ENCODE measurements at places on chromosomes 6 and 20. TPM values are rescaled to one million over a fixed set of nuclear protein-coding genes. Genes with fewer than 3 reads are reported as not detected.

GRCh38 chr6:41200296-41200900 lies 551 bp downstream of the TREML2 start:
- H3K4me3 ChIP-seq: peak overlapping the region; percentile 90
- H3K36me3 ChIP-seq: peaks cover 30% of the 10 kb centered on the region
- H3K27me3 ChIP-seq: no peaks in the 10 kb centered on the region
- H3K27ac ChIP-seq: peak overlapping the region; percentile 100
- peaks cover 54% of the 10 kb centered on the region for H3K4me1 ChIP-seq

GRCh38 chr6:31144296-31144969 lies 5.6 kb upstream of the PSORS1C2 start:
- no peak overlapping the region for H3K4me3 ChIP-seq
- peaks cover 6% of the 10 kb centered on the region for H3K36me3 ChIP-seq
- H3K27me3 ChIP-seq: peaks cover 2% of the 10 kb centered on the region

Gene SLC17A1
- not detected for total RNA-seq

- no peaks in the 10 kb centered on the region for H3K36me3 ChIP-seq
- peaks cover 8% of the 10 kb centered on the region for H3K27me3 ChIP-seq
- no peak for DNase-seq
Observed at GRCh38 chr20:1833728-1834726, 61.2 kb upstream of the SIRPA start.

- peaks cover 43% of the 10 kb centered on the region for H3K36me3 ChIP-seq
- H3K4me3 ChIP-seq: no peak overlapping the region
- H3K27ac ChIP-seq: no peak overlapping the region
- H3K27me3 ChIP-seq: no peaks in the 10 kb centered on the region
- peaks cover 3% of the 10 kb centered on the region for H3K4me1 ChIP-seq
Observed at GRCh38 chr6:128039543-128039942, 138.7 kb upstream of the THEMIS start.

DNA sequence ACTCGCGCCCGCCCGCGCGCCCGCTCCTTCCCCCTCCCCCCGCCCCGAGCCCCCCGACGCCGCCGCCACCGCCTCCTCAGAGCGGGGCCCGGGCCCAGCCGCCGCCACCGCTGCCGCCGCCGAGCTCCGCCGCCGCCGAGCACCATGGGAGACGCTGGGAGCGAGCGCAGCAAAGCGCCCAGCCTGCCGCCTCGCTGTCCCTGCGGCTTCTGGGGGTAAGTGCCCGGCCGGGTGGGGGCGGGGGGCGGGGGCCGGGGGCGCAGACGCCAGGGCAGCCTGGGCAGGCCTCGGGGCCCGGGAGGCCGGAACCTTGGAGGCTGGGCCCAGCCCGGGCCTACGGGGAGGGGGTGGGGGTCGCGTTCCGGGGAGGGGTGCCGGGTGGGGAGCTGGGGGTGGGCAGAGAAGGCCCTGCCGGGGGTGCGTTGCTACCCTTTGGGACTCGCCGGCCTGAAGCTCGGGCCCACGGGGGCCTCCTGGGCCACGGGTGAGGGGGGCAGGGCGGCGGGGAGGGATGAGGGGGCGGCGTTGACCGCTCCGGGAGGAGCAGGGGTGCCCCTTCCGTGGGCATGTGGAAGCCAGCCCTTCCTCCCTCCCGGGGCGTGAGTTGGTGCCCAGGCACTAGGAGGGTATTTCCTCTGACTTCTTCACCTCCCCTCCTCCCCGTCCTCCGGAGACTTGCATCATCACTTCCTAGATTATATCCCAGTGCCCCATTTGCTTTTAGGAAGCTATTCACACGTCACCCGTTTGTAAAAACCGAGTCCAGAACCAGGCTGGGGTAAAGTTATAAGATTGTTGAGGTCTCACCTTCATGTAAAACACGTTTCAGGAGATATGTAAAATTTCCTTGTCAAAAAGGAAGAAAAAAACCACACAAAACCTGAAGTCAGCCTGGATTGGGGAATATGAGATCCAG lies 533 bp downstream of the ZFAND3 start:
- peak; percentile 55 for DNase-seq
- H3K4me3 ChIP-seq: peak overlapping the region; percentile 96
- no peaks in the 10 kb centered on the region for H3K36me3 ChIP-seq
- peaks cover 2% of the 10 kb centered on the region for H3K27me3 ChIP-seq
- H3K4me1 ChIP-seq: peaks cover 42% of the 10 kb centered on the region

DNA sequence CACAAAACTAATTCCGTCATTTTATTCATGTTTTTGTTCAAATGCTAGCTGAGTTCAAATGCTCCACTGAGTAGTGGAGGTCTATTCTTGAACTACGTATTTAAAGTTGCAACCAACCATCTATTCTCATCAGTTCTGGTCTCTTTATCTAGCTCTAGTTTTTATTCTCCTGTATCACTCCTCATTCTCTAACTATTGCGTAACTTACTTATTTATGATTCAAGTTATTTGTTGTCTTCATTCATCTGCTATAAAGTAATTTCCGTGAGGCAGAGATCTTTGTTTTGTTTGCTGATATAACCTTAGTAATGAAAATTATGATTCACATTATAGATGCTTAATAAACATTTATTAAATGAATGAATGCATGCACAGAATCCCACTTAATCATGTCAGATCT lies 221.6 kb upstream of the ASCC3 start:
- H3K27me3 ChIP-seq: no peaks in the 10 kb centered on the region
- H3K36me3 ChIP-seq: no peaks in the 10 kb centered on the region

- H3K27me3 ChIP-seq: peaks cover 9% of the 10 kb centered on the region
- H3K27ac ChIP-seq: no peak overlapping the region
- no peak for DNase-seq
- no peak overlapping the region for H3K4me3 ChIP-seq
- H3K36me3 ChIP-seq: no peaks in the 10 kb centered on the region
- H3K4me1 ChIP-seq: peaks cover 2% of the 10 kb centered on the region
Observed at GRCh38 chr6:139940741-139941729, 566.6 kb upstream of the CITED2 start.

DNA sequence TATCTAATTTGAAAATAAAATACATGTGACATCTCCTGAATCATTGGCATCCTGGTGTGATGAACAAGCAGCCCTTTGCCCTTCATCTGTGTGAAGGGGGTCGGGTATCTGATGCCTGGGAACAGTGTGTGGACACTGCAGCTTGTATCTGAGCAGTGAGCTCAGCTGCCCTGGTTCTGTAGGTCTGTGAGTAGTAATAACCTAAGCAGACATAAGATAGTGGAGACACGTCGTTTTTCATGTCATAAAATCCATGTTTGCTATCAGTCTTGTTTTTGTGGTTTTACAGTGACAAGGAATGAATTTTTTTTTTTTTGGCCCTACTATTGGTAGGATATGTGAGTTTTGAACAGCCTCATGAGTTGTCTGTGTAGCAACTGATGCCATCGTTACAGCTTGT lies 133.0 kb downstream of the JARID2 start:
- H3K36me3 ChIP-seq: peaks cover 28% of the 10 kb centered on the region
- no peaks in the 10 kb centered on the region for H3K27me3 ChIP-seq
- H3K27ac ChIP-seq: no peak overlapping the region
- no peak for DNase-seq

Gene TBX18
- not detected for total RNA-seq

Gene ABHD16B
- total RNA-seq: not detected

GRCh38 chr20:1696521-1697209 lies 39.1 kb upstream of the SIRPG start:
- no peaks in the 10 kb centered on the region for H3K27me3 ChIP-seq
- H3K4me1 ChIP-seq: peaks cover 22% of the 10 kb centered on the region
- no peak for DNase-seq
- peak overlapping the region; percentile 70 for H3K27ac ChIP-seq

Gene PBOV1
- total RNA-seq: not detected

DNA sequence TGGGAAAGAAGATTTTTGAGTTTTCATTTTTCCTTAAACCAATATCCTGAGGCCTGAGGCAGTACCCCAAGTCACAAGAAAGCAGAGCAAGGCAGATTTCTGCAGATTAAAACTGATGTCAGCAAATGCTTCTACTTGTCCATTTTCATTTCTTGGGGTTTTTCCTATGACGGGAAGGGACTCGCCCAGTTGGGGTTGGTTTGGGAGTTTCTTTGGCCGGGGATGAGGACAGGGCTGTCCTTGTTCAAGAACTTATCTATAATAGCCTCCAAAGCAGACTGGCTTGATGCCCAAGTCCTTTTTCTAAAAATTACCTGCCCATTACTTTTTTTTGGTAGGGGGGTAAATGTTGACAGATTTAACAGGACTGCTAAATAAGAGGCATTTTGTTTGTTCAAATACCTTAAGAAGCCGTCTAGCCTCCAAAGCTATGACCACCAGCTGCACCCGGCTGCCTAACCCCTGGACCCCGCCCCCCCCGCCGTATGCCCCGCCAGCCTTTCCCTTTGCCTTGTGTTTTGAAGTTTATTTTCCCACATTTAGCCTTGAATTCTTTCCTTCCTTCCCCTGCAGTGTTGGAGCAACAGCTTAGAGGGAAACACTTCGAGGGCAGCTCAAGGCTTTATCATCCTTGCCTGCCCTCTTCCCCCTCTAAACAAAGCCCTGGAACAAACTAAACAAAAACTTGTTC lies 2.5 kb downstream of the KCNK5 start:
- DNase-seq: no peak
- peaks cover 2% of the 10 kb centered on the region for H3K27me3 ChIP-seq
- H3K4me3 ChIP-seq: peak overlapping the region; percentile 85
- peaks cover 63% of the 10 kb centered on the region for H3K4me1 ChIP-seq
- peaks cover 28% of the 10 kb centered on the region for H3K36me3 ChIP-seq

- no peaks in the 10 kb centered on the region for H3K36me3 ChIP-seq
- no peak overlapping the region for H3K4me3 ChIP-seq
- H3K27ac ChIP-seq: no peak overlapping the region
- peaks cover 6% of the 10 kb centered on the region for H3K4me1 ChIP-seq
- no peak for DNase-seq
Observed at GRCh38 chr6:10968776-10969175, 75.3 kb downstream of the ELOVL2 start.

Gene FKBP1A
- 231 TPM for total RNA-seq

DNA sequence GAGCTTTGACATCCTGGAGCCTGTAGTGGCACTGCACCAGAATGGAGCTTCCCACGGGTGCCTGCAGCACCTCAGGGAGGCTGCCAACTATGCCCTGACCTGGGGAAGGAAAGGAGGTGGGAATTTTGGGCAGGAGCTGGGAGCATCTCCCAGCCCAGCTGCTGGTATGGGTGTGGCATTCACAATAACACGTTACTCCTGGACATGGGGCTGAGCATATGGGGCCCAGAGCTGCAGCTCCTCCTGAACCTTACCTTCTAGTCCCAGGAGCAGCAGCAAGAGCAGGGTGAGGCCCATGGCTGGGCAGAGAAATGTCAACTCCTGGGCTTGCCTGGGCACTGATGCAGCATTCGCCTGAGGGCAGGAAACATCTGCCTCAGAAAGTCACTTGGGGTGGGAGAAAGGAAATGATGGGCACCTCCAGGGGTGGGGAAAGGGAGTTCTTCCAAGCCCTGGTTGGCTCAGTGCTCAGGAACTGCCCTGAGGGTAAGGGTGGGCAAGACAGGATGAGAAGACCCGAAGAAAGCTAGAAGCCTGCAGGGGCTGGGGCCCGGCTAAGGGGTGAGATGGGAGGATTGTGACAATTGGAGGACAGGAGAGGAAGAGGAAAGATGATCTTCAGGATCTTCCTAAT lies at the start of gene TREML1:
Gene TREML1 (minus strand): TSS at position 356 of the 634 bp plus-strand sequence. CDS start 59 bp downstream, at position 297.
- peaks cover 10% of the 10 kb centered on the region for H3K4me1 ChIP-seq
- no peaks in the 10 kb centered on the region for H3K36me3 ChIP-seq
- DNase-seq: no peak

DNA sequence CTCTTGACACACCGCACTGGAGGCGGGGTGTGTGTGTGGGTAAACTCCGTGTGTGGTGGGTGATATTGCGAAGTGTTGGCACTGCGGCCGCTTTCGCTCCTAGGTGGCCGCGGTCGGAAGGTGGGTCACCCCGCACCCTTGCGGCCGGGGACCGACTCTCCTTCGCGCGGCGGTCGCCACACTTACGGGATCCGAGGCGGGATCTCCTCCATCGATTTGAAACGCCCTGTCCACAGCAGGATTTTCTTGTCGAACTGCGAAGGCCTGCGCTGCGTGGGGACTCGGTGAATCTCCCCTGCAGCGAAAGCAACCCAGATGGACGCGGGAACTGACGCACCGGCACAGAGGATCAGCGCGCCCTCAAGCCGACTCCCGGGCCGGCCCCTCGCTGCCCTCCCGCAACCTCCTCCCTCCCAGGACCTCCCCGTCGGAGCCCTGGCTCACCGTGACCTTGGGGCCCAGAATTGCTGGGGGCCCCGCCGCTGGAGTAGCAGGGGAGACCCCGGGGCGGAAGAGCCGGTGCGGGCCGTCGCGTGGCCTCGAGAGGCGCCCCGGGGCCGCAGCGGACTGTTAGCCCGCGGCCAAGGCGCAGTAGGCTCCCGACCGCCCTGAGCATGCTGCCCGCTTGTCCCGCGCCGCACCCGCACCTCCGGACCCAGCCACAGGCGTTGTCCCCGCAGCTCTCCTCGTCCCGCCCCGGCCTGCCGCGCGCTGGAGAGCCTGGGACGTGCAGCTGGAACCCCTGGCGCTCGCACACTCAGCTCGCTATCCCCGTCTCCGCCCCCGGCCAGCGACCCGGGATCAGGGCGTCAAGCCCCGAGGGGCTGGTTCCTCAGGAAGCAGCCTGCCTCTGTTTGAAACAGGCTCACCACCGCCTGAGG lies at the start of gene FAM162B:
Gene FAM162B (minus strand): TSS at position 759 of the 881 bp plus-strand sequence. CDS start 143 bp downstream, at position 616.
- peaks cover 4% of the 10 kb centered on the region for H3K4me1 ChIP-seq
- peak within 1 kb of the TSS; percentile 80 for H3K4me3 ChIP-seq
- H3K27me3 ChIP-seq: peaks cover 64% of the 10 kb centered on the region
- DNase-seq: peak; percentile 36
- H3K27ac ChIP-seq: no peak within 1 kb of the TSS
- H3K36me3 ChIP-seq: no peaks in the 10 kb centered on the region

Gene NOX3
- total RNA-seq: not detected

DNA sequence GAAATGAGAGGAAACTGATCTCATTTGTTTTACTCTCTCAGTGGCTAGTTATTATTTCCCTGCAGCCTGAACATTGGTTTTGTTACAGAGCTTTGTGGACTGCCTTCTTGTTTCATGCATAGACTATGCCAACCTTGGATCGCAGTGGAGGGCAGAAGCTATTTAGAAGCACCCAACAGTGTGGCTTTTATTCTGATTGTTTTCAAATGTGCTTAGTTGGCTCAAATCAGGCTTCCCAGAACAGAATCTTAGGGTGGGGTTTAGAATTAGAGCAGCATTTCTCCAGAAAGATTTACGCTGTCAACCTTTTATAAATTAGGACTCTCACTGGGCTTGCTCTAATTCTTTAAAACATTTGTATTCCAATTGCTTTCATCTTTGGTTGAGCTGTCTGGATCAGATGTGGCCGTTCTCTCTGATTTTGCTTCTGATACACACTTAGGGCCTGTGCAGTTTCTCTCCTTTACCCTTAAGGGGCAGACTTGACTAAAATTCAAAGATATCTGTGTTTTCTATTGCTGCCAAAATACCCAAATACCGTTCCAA lies 210.3 kb downstream of the BCKDHB start:
- DNase-seq: no peak
- no peak overlapping the region for H3K27ac ChIP-seq
- H3K4me1 ChIP-seq: no peaks in the 10 kb centered on the region
- no peaks in the 10 kb centered on the region for H3K27me3 ChIP-seq
- peaks cover 3% of the 10 kb centered on the region for H3K36me3 ChIP-seq

All from activated naive CD8-positive, alpha-beta T cell treated with anti-CD3 and anti-CD28 coated beads, Interleukin-2, amount 10 ng/mL, durations not matched to agents 7 days and 5 days (primary cell).